ENCODE measurements at places on chromosomes 11 and 22.
A peak's percentile ranks its signal among the peaks of the same experiment; 100 is the strongest.

- no peak for DNase-seq
Measured at GRCh38 chr11:120455487-120455886, 56.1 kb upstream of the GRIK4 start.

- no peak for DNase-seq
Measured at GRCh38 chr11:34856251-34856650, 59.9 kb downstream of the APIP start.

GRCh38 chr22:37281646-37282384, 493 bp upstream of the CYTH4 start:
- no peak for DNase-seq

DNA sequence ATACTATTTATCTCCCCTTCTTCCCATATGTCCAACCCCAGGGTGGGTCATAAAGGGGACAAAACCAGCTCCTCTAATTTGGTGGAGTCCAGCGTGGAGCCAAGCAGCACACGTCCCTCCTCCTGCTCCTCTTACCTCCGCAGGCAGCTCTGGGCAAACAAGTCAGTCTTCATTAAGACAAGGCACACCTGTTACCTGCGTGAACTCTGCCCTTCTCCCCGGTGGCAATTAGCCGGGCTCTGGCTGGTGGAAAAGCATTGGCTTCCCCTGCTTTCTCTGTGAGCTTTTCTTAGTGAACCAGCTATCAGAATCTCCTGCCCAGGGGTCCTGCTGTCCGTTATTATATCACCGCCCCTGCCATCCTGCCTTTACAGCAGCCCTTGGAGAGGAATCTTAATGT, 418.7 kb upstream of the CADM1 start:
- DNase-seq: no peak

GRCh38 chr11:20250644-20251247, 90.5 kb upstream of the DBX1 start:
- DNase-seq: no peak

- DNase-seq: no peak
Measured at GRCh38 chr11:76071090-76071489, 135.2 kb downstream of the WNT11 start.

DNA sequence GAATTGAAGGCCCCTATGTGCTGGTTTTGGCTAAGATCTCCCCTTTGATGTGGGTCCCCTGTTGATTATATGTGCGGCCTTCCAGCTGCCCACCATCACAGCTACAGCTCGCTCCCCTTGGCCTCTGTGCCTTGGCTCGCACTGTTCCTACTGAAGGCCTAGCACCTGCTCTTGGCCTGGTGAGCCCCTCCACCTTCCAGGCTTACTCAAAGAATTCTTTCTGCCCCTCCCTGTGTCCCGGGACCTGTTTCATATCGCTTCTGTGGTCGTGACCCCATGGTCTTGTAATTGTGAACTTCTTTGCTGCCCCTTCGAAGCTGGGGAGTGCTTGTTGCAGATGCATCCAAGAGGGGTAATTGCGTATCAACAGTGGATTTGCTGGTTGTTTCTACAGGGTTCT, 12.5 kb downstream of the PEX26 start:
- no peak for DNase-seq

DNA sequence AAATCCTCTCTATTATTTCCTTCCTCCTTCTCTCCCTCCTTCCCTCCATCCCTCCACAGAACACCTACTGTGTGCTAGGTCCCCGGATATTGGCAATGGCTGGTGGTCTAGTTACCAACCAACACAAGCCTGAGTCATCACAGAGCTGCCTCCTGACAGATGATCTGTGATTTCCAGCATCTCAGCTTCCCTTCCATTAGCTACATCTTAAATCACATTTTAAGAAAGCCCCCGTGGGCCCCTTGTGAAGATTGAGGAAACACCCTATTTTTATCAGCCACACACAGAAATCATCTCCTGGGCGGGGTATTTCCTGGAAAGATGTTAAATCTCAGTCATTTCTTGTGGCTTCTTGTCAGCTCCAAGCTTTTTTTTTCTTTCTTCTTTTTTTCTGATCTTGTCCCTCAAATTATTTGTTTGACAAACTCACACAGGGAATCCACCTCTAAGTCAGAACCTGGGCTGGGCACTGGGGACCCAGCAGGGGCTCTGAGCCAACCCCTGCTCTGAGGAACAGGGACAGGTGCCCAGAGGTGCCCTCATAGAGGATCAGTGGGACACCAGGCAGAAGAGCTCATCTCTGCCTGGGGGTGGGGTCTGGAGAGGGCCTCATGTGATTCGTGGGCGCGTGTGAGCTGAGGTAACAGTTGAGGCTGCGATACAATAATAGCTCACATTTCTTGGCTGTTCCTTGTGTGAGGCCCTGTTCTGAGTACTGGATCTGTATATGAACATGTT, 42.4 kb downstream of the CACNA1I start:
- DNase-seq: no peak

DNA sequence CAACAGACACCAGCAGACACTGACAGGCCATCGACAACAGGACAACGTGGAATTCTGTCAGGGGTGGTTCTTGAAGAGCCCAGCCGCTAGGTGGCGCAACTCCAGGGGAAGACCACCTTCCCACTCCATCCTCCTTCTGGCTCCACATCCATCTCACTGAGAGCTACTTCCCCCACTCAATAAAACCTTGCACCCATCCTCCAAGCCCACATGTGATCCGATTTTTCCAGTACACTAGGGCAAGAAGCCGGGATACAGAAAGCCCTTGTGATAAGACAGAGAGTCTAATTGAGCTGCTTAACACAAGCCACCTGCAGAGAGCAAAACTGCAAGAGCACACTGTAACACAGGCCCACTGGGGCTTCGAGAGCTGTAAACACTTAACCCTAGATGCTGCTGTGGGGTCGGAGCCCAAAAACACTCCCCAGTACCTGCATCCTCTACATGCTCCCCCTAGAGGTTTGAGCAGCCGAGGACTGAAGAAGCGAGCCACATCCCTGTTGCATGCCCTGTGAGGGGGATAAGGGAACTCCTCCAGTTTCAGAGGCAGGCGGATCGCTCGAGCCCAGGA, 11.5 kb upstream of the RAB39A start:
- DNase-seq: peak; percentile 77

DNA sequence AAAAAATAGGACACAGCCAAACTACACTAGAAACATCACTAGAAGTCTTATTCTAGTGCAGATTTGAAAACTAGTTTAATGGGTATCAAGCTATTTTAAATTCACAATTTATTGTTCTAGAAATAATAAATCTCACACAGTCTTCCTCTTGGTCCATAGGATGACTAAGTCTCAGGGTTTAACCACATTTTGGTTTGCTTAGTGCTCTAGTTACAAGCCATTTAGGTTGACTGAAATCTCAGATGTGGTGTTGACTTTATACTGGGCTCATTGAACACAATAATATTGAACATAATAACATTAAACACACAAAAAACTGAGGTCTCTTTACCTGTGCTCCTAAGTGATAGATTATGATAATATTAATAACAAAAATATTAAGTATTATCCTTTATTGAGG, 760.3 kb upstream of the CCDC179 start:
- DNase-seq: no peak

DNA sequence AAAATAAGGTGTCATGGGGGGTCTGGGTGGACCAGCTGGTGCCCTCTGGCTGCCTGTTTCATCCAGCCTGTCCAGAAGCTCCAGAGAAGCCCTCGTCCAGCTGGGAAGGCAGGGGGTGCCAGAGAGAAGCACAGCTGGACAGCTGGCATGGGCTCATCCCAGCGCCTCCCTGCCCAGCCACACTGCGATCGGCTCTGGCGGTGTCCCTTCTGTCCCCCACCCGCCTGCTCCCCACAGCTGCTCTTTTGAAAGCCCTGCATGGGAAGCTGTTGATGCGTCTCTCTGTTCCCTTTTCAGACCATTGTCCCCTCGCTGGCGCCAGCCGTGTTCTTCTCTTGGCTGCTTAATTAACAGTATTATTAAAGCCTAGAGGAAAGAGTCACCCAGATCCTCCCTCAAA, 86.5 kb downstream of the MN1 start:
- no peak for DNase-seq

DNA sequence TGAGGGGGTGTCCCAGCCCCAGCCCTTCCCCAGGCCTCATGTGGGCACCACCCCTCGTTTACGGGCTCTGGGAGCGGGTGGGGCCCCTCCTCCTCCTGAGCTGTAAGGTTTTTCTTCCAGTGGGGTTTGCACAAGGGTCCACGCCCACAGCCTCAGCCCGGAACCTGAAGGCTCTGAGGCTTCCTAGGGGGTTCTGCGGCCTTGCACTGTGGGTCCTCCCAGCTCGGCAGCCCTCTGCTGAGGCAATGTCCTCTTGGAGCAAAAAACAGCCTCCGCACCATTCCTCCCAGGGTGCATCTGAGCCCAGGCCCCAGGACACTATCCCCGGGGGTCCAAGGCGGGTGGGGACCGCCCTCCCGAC, 14.1 kb downstream of the H19 start:
- no peak for DNase-seq

DNA sequence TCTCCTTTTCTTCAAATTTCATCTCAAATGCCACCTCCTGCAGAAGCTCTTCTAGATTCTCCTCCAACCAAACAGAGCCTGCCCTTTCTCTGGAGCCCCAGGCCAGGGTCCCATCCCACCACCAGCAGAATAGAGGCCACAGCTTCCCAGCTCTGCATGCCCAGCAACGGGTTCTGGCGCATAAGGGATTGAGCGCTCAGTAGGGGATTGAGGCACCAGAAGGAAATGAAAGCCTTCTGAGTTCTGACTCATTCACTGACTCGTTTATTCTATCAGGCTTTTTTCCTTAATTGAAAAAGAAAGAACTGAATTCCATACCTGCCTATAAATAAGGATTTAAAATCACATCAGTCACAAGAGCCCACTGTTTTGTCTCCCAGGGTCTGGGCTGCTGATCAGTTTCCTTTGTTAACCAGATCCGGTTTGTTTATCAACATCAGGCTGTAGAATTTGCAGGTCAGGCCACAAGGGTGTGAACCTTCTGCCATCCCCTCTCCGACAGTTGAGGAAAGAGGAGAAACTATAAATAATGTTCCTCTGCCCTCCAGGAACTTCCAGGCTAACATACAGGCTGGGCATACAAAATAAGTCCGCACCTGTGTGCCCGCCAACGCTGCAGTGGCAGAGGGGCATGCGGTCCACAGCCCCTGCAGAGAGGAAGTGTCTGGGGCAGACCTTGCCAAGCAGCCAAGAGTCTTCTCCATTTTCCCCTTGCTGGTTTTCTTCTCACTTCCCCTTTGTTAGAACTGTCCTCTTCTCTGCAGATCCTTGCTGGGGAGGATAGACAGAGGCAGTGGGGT, 63.5 kb upstream of the PRDM11 start:
- no peak for DNase-seq

GRCh38 chr11:83241291-83241946, 44.7 kb downstream of the CCDC90B start:
- DNase-seq: peak; percentile 74

- no peak for DNase-seq
Measured at GRCh38 chr11:70364745-70365543, 33.4 kb upstream of the CTTN start.

DNA sequence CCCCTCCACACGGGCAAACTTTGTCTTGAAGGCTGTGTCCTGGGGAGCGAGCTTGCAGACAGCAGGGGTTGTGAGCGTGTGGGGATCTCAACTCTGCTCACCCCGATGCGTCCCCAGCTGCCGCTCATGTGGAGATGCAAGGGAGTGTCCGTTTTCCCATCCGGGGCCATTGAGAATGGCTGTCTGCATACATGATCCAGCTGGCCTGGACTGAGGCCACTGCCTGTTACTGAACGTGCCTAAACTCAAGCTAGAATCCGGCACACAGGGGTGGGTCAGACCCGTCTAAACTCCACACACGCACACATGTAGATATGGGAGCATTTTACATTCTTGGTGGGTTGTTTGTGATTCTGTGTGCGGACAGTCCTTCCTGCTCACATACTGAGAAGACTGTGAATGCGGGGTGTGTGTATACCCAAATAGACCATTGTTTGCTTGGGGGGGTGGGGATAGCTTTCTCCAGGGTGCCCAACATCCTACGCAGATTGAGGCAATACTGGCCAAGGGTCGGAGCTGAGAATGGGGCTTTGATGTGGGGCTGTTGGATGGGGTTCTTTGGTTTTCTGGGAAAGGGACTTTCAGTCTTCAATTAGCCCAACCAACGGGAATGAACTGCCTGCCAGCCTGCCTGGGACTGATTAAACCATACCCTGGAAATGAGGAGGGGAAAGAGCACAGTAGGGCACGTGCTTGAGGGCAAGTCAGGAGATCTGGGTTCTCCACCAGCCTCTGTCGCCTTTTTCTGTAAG, 60.4 kb downstream of the ST3GAL4 start:
- DNase-seq: peak; percentile 16

DNA sequence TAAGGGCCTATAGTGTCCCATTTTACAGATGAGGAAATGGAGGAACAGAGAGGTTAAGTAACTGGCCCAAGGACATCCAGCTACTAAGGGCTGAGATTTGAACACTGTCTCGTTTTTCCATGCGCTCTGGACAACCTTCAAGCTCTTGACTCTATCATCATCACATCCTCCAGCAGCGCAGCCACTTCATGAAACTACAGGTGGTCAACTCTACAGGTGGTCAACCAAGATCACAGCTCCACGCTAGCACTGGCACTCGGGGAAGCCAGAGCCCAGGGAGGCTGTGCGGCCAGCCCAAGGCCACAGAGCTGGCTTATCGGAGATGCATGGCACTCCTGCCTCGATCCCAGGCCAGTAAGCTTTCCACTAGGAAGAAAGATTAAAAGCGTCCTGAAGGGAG, 40.0 kb downstream of the PHF21B start:
- no peak for DNase-seq

DNA sequence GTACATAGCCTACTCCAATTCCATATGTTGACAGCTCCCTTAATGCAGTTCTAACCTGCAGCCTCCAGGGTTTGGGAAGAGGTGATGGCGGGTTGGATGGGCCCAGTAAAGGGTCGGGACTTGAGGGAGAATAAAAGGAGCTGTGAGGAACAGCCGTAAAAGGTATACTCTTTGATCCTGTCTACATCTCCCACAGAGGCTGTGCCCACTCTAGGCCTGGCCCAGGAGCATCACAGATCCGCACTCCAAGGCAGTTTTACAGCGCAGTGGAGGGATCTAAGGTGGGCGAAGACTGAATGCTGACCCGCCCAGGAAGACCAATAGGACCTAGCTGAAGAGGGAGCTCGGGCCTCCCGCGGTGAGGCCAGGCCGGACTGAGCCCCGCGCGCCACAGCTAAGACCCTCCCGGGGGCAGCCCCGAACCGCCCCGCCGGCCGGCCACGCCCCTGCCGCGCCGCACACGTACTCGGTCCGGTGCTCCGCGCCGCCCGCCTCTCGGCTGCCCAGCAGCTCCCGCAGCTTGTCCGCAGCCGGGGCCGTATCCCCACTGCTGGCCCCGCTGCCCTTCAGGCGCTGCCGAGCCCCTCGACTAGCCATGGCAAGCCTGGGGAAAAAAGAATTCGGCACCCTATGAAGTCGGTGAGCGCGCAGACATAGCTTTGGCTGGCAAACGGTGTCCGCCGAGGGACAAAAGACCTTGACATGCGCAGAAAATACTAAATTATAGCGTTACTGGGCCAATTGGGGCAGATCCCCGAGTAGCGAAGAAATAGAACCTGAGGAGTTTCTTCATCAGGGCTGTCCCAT, at the start of gene ALG9:
ALG9 (minus strand) TSS at position 696 of the 807 bp plus-strand sequence; CDS start at position 597, 99 bp downstream.
- peak; percentile 88 for DNase-seq

GRCh38 chr22:37746366-37747079, 49.7 kb downstream of the TRIOBP start:
- no peak for DNase-seq

- DNase-seq: no peak
Measured at GRCh38 chr11:108199446-108200321, 22.8 kb downstream of the NPAT start.
